ENCODE measurements at places on chromosomes 11 and 22.

DNA sequence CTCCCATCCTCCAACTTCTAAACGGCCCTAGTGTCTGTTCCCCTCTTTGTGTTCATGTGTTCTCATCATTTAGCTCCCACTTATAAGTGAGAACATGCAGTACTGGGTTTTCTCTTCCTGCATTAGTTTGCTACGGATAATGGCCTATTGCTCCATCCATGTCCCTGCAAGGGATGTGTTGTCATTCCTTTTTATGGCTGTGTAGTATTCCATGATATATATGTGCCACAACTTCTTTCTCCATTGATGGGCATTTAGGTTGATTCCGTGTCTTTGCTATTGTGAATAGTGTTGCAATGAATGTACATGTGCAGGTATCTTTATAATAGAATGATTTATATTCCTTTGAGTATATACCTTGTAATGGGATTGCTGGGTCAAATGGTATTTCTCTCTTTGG, 5.6 kb upstream of the SMIM38 start:
- DNase-seq: no peak

GRCh38 chr11:71518506-71519471, 8.3 kb upstream of the KRTAP5-7 start:
- DNase-seq: no peak

DNA sequence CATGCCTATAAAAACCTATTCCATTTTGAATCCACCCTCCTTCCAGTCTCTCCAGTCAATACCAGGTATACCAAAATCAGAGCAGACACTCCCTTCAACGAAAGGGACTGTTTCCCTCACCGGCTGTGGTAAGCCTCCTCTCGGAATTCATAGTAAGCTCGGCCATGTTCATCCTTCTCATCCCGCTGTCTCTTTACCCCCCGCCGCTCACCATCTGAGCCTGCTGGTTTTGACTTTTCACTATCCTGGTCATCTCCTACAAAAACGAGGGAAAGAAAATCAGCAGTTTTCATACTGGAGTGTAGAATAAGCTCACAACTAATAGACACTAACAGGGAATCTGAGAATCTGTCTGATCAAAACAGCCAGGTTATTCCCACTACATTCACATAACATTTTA, 3.1 kb downstream of the HNRNPUL2 start:
- no peak for DNase-seq

GRCh38 chr11:11979488-11980117, 28.8 kb downstream of the DKK3 start:
- DNase-seq: no peak

- DNase-seq: no peak
Measured at GRCh38 chr11:61345954-61346843, 13.2 kb downstream of the TKFC start.

DNA sequence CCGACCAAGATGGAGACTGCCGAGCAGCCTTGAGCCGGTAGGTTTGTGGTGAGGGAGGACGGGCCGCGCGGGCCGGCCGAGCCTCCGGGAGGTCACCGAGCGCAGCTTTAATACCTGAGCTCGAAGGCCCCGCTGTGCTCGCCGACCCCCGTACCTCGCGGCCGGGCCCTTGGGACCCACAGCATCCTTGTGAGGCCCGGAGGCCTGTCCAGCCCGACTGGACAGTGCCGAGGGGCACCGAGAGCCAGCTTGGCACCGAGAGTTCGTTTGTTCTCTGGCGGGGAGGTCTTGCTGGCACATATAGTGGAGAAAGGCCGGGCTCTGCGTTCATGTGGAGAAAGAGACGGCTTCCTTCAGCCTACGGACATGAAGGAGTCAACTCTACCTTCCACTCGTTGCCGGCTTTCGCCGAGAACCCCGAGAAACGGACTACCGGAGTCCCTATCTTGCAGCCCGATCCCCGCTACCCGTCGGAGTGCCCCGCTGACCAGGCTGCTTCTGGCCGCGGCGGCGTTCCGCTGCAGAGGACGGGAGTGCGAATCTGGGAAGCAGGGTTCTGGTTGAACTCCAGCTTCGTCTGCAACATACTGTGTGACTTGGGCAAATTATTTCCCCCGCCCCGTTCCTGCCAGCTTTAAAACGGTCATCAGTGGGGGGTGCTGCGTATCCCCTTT, 349 bp downstream of the TSSC4 start:
- no peak for DNase-seq

DNA sequence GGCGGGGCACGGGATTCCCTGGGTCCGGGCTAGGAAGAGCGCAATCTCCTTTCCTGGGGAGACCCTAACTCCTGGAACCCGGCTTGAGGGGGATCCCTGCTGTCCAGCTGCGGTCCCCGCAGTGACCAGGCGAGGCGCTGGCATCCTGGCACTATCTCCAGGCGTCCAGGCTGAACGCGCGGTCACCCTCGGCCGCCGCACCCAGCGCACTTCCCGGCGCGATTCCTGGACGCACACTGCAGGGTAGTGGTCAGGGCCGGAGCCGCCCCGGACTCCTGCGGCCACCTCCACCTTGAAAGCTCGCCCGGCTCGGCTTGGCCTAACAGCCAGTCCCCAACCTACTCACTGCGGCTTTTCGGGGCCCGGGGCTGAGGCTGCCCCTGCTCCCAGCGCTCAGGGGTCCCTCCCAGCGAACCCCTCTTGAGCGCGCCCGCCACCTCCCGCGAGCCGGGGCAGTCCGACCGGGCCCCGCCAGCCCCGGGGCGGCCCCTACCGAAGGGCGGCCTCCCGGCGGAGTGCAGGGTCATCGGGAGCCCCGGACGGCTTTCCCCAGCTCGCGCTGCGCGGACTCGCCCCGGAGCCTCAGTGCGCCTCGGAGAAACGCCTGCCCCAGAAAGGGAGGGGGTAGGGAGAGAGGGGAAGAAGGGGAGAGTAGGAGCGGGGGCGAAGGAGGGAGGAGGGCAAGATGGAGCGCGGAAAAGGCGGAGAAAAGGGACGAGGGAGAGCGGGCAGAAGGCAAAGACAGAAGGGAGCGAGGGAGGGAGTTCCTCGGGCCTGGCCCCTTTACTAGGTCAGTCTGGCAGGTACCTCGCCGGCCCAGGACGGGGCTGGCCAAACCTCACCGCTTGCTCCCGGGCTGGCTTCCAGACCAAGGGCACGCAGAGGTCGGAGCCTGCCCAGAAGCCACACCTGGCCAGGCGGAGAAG, 1.0 kb downstream of the POU2AF3 start:
- DNase-seq: no peak

DNA sequence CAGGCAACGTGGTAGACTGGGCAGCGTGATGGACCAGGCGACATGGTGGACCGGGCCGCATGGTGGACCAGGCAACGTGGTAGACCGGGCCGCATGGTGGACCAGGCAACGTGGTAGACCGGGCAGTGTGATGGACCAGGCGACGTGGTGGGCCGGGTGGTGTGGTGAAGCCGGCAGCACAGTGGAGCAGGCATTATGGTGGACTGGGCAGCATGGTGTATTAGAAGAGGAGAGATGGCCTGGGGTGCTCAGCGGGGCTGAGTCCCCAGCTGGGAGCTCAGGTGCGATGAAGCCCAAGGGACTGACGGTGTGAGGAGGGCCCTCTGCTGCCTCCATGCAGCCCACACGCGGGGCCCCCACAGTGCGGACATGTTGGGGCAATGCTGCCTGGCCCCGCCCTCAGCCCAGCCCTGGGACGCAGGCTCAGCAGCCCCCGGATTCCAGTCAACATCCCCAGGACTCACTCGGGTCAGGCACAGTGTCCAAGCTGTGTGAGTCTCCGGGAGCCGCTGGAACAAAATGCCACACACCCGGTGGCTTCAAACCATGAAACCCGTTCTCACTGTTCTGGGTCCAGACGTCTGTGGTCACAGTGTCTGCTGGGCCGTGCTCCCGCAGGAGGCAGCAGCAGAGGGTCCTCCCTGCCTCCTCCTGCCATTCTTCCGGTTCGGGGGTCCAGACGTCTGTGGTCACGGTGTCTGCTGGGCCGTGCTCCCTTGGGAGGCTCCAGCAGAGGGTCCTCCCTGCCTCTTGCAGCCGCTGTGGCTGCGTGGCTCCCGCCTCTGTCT, 1084.9 kb downstream of the BRD1 start:
- no peak for DNase-seq

GRCh38 chr11:32893343-32894148, 935 bp downstream of the QSER1 start:
- no peak for DNase-seq
